ENCODE measurements at places on chromosomes 4 and X. TPM values are rescaled to one million over a fixed set of nuclear protein-coding genes. Genes with fewer than 3 reads are reported as not detected.

The IBSP gene
- total RNA-seq, result not detected

The DMD gene
- total RNA-seq, result 51.8 TPM

The RAB40A gene
- 0.67 TPM for total RNA-seq

The BMP3 gene
- 0.46 TPM for total RNA-seq

The SYNPO2 gene
- 0.10 TPM for total RNA-seq
